ENCODE measurements at places on chromosomes 3 and 15.

- no peak for DNase-seq
Observed at GRCh38 chr3:126394179-126394976, at the start of gene CFAP100. CFAP100 (plus strand) TSS chr3:126394909; CDS start chr3:126396001, 1,092 bp downstream.

DNA sequence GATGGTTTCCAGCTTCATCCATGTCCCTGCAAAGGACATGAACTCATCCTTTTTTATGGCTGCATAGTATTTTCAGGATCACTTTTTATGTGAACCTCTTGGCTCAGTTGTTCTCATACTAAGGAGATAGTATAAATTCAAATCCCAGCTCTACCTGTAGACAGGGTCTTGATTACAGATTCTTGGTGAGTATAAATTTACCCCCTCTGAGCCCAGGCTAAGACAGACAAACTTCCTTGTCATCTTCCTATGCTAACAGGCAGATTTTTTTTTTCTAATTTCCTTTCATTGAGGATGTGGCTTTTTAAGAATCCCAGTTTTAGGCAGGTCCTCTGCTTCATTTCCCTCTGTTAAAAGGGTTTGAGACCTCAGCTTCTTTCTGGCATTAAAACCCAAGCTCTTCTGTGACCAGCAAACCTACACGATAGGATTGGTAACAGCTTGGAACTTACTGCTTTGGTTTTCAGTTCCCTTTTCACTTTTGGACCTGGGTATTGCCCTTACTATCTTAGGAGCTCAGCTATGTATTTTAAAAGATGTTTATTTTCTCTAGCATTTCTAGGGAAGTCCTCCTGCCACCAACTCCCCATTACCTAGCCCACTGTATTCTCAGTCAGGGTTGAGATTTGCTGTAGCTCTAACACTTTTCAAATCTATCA lies 72.5 kb downstream of the VPS8 start:
- DNase-seq = no peak

GRCh38 chr3:171187706-171188290 lies 161.3 kb upstream of the SLC2A2 start:
- no peak for DNase-seq

GRCh38 chr3:148289159-148289558 lies 408.5 kb upstream of the AGTR1 start:
- no peak for DNase-seq

DNA sequence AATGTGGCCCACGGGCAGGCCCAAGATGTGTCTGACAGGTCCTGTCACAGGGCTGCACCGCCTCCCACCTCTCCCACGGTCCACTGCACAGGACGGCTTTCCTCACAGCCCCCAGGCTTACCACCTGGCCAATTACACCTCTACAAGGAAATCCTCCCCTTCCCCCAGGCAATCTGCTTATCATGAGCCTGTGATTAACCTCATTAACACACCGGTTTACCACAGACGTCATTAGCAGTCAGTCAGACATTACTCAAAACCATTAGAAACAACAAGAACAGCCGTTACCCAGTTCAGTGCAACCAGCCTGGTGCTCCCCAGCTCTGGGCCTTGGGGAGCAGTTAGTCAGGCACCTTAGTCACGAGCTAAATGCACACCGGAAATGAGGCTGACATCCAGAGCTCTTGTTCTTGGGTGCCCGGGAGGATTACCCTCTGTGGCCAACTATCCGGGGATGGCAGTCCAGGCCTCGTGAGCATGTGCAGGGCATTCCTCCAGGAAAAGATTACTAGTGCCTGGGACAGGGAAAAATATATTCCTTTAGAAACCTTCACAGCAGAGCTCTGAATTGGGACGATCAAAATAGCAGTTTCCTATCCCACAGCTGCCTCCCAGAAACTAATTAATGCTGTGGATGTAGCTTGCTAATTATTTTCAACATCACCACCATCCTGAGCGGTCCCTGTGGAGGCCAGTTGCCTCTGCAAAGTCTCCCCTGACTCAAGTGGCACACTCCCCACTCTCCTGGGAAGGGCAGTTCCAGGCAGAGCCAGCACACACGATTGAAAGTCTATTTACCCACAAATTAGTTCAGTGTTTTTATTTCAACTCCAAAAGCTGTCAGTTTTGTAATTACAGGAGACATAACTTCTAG lies 117.4 kb upstream of the ZBED2 start:
- DNase-seq = no peak

GRCh38 chr15:77599899-77600298 lies 32.8 kb downstream of the LINGO1 start:
- DNase-seq = no peak

- DNase-seq = no peak
Observed at GRCh38 chr3:23152989-23153388, 50.1 kb upstream of the UBE2E2 start.

GRCh38 chr3:49462222-49462621 lies 7.8 kb upstream of the DAG1 start:
- no peak for DNase-seq

DNA sequence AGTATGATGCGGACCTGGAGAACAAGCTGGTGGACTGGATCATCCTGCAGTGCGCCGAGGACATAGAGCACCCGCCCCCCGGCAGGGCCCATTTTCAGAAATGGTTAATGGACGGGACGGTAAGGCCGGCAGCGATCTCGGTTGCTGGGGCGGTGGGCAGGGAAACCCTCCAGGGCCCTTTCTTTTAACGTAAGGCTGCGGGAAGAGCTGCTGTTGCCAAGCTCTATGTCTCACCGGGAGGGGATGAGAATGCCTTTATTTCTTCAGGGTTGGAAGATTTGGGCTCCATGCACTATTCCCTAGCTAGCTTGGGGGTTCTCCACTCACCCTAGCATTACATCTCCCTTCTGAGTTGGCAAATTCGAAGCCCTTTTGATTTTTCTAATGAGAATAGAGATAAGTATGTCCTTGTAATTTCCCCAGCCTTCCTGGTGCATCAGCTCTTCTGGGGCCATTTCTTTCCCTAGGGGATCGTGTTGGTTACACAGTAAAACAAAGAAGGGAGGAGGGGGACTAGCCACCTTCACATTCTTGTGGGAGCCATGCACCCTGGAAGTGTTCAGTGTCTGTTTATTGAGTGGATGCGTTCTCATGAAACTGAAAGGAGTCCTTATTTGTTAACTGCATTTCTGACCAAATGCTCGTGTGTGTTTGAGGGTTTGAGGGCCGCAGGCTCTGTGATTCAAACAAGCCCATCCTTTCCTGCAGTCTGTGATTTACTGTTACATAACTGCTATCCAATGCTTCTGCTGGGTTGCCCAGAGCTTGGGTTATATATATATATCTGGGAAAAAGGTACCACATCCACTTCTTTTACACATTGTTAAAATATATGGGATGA lies 982 bp downstream of the TAGLN3 start:
- no peak for DNase-seq

DNA sequence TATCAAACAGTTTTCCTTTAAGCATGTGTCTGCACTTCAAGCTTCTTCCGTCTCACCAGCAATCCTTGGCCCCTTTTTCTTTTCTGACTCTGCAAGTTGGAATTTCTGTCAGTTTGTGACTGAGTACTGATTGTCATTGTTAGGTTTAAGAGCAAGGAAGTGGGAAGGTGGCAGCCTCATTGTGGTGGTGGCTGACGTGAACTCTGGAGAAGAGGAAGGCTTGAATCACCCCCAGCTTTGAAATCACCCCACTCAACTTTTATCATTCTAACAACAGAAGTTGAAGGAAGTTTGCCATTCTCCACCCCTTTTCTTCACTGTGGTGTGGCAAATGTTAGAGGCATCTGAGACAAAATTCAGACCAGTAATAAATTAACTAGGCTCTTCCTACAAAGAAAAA lies 231.6 kb upstream of the AGTR1 start:
- peak; percentile 18 for DNase-seq
